ENCODE measurements at places on chromosomes 5 and 9.

DNA sequence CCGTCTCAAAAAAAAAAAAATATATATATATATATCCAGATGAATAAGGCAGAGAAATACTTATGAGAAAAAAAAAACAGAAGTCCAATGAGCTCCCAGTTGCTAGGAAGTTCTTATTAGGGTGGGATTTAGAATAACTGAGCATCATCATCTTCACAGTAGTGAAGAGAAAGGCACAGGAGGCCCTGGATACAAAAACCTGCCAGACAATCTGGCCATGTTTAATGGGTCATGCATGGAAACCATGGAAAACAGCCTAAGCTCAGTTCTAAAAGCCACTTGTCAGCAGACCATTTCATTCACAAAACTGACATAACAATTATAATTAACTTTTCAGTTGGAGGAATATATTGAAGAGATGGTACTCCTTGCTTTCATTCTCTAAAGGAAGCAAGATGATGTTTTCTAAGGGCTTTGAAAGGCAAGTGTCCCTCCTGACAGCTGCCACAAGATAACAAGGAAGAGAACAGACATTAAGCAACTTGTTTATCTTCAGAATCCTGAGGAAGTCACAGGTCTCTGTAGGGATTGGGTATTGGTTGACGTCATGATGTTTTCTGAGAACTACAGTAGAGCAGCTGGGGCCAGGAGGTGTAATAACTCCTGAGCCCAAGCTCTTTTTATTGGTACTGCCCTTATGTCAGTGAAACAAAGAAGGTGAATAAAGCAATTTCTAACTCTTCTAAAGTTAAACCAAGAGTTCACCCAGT lies 463.1 kb downstream of the DMAC1 start:
- DNase-seq: no peak

- DNase-seq: no peak
Measured at GRCh38 chr9:89666364-89666763, 61.6 kb downstream of the GADD45G start.

DNA sequence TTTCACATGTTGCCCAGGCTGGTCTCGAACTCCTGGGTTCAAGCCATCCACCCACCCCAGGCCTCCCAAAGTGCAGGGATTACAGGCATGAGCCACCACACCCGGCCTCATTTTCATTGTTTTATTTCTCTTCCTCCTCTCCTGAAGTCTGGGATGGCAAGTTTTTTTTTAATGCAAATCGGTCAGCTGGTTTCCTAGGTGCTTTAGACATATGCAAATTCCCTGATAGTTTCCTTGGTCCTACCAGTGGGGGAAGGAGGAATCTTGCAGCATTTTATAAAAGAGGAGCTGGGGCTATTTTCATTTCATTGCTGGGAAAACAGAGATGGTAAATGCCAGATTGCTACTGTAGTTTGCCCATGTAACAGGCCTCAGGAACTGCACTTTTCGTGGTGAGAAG lies 179.4 kb downstream of the ACTL7B start:
- DNase-seq: no peak

DNA sequence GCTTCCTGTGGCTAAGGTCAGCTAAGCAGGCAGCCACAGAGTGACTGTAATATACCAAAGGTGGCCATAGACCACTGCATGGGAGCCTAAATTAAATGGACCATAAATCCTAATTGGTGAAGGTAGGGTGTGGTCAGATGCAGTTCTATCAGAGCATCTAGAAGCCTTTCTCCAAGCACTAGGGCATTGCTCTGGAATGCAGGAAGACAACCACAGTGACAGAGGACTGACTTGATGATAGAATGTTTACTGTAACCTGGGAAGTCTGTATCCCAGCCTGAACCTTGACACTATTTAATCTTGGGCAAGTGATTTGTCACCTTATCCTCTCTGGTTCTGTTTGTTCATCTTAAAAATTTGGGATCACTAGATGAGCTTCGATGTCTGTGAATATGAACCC lies 2.3 kb downstream of the FBXO38 start:
- DNase-seq: no peak

- DNase-seq: no peak
Measured at GRCh38 chr5:92748072-92748676, 832.8 kb downstream of the NR2F1-AS1 start.
